ENCODE measurements at places on chromosomes 5 and 9.
A peak's percentile ranks its signal among the peaks of the same experiment; 100 is the strongest.

DNA sequence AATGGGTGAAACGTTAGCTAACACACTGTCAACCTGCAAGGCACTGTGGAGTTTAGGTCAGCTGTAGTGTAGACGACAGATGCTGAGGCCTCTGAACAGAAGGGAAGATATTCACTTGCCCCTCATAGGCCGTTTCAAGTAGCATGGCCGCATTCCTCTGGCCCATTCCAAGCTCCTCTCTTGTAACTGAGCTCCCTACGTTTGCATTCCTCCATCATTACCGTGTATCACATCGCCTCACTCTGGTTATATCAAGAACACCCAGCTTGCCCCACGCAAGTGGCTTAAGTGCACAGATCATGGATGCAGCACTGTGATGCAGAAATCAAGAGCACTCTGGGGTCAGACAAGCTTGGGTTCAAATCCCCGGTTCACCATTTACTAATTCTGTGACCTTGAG, 43.3 kb downstream of the PRELID2 start:
- DNase-seq = no peak

GRCh38 chr9:95284162-95285080, 33.1 kb downstream of the FANCC start:
- DNase-seq = no peak

GRCh38 chr5:87010736-87011135, 256.9 kb upstream of the RASA1 start:
- DNase-seq = no peak

- peak; percentile 3 for DNase-seq
Measured at GRCh38 chr5:114101153-114101552, 260.7 kb upstream of the KCNN2 start.

- DNase-seq = no peak
Measured at GRCh38 chr5:89041976-89042375, 159.0 kb upstream of the MEF2C start.

- no peak for DNase-seq
Measured at GRCh38 chr5:34657274-34657921, 1.3 kb downstream of the RAI14 start.

DNA sequence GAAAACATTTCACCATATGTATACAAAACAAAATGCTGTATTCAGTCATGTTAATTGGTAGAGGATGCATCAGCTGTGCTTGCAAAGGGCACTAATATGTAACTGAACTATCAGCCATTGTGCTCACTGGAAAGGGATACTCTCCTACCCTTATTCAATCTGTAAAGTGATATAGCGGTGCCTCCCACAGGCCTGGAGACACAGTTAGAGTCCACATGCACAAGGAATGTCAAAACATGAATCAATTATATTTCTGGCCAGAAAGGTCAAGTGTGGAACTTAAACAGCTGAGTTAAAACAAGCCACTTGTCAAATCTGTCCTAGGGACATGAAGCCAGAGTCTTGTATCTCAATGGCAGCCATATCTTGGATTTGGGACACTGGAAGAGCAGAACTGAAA, 71.2 kb upstream of the IZUMO3 start:
- DNase-seq = no peak

GRCh38 chr9:116939614-116940013, 252.5 kb downstream of the TRIM32 start:
- DNase-seq = no peak

GRCh38 chr9:131651599-131651998, 88.3 kb downstream of the RAPGEF1 start:
- peak; percentile 86 for DNase-seq

DNA sequence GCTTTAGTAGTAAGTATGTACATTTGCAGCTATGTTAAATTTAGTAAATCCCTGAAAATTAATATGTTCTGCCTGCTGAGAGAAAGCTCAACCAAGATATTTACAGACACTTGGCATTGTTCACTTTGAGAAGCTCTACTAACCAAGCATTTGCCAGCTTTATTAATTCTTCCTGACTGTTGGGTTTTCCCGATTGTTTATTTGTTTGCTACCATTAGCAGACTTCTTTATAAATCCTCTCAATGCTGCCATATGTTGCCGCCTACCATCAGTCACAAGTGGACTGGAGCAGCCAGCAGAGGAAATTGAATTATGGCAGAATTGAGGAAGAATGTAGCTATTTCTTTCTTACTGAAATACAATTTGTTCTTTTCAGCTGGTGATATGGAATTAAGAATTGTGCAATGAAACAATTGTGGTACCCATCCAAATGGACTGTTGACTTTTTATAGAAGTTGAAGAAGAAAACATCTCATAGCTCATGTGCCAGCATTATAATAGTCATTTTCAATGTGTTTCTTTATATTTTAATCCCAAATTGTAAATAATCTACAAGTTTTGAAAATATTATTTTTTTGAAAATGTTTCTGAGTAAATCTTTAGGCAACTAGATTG, 588.7 kb upstream of the CDH6 start:
- DNase-seq = no peak

GRCh38 chr5:18605186-18605585, 970.9 kb downstream of the TAF11L14 start:
- DNase-seq = no peak

DNA sequence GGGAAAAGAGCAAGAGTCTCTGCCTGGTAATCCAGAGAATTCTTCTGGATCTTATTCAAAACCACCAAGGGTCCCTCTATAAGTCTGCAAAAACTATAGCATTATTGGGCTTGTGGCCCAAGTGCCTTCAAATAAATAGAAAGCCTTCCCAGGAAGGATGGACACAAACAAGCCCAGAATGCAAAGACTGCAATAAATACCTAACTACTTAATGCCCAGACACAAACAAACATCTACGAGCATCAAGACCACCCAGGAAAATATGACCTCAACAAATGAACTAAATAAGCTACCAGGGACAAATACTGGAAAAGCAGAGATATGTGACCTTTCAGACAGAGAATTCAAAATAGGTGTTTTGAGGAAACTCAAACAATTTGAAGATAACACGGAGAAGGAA, 355.8 kb upstream of the GRAMD2B start:
- DNase-seq = no peak

- DNase-seq = no peak
Measured at GRCh38 chr5:28216939-28217360, 1178.6 kb upstream of the CDH9 start.

- no peak for DNase-seq
Measured at GRCh38 chr5:6727231-6727630, 14.0 kb downstream of the TENT4A start.

GRCh38 chr5:142545650-142546322, 140.1 kb downstream of the FGF1 start:
- peak; percentile 24 for DNase-seq

GRCh38 chr5:119453040-119453373, 710 bp downstream of the HSD17B4 start:
- DNase-seq = no peak

DNA sequence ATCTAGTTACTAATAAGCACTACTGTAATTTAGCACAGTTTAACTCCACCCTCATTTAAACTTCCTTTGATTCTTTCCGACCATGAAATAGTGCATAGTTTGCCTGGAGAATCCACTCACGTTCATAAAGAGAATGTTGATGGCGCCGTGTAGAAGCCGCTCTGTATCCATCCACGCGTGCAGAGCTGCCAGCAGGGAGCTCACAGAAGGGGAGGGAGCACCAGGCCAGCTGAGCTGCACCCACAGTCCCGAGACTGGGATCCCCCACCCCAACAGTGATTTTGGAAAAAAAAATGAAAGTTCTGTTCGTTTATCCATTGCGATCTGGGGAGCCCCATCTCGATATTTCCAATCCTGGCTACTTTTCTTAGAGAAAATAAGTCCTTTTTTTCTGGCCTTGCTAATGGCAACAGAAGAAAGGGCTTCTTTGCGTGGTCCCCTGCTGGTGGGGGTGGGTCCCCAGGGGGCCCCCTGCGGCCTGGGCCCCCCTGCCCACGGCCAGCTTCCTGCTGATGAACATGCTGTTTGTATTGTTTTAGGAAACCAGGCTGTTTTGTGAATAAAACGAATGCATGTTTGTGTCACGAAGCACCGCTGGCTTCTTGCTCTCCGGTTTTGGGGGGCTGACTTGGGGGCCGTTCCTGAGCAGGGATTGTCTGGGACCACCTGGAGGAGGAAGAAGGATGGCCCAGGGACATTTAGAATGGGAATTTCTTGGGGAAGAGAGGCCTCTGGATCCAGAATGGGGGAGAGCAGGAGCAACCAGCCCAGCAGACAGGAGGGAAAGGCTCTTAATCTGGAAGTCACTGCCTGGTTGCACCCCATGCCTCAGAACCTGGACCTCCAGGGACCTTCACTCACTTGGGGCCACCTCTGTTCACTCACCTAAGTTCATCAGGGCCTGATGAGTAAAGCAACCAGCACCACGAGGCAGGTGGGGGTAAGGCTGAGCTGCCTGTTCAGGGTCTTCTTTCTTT, 35.4 kb downstream of the CXXC5 start:
- DNase-seq = no peak

- DNase-seq = no peak
Measured at GRCh38 chr5:141245250-141245717, at the start of gene PCDHB15. TSS of gene PCDHB15 (plus strand) at chr5:141245395. CDS start at chr5:141245579, 184 bp downstream.

DNA sequence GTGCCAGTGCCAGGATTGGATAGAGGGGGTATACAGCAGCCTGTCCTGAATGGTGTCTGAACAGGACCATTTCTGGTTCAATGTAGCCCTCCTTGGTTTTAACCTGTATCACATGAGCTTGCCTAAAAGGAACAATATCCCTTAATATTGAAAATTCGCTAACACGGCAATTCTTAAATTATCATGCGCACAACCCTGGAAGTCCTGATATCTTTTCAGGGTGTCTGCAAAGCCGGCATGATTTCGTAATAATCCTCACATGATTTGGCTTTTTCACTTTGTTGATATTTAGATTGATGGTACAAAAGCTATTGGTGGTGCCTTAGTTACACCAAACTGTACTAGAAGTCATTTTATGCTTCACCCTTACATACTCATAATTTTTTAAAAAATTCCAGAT, 53.2 kb downstream of the PCSK1 start:
- no peak for DNase-seq

- no peak for DNase-seq
Measured at GRCh38 chr5:152403046-152403445, 2.0 kb downstream of the NMUR2 start.

- DNase-seq = no peak
Measured at GRCh38 chr9:132806723-132807421, 71.2 kb downstream of the AK8 start.

DNA sequence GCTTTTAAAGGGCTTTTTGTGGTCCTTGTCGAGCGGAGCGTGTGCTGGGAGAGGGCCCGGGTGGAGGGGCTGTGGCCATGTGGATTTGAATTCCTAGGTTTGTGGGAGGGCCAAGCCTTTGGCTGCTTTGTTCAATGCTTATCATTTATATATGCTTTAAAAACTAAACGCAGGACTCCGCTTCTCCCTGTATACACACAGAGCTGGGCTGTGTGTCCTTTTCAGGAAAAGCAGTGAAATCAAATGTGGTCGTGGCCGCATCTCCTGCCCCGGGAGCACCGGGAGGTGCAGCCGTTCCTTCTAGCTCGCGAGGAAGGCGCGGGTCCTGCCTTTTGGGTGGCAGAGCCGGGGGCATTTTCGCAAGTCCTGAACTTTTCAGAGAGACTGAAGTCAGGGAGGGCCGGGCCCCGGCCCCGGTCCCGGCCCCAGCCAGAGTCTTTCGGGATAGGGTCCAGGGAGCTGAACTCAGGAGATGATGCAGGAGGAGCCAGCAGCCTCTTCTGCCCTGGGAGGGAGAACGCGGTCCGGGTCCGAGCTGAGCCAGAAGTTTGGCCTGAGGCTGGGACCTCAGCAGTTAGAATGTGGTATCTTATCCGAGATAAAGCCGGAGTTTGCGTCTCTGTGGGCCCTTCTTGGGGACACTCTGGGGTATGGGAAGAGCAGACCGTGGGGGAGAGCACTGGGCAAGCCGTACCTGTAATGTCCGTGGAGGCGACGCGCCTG, 158.8 kb downstream of the C9orf152 start:
- peak; percentile 32 for DNase-seq

GRCh38 chr9:85258823-85259370, 482.9 kb downstream of the AGTPBP1 start:
- DNase-seq = no peak

- no peak for DNase-seq
Measured at GRCh38 chr5:113331209-113331551, 103.6 kb downstream of the TSSK1B start.

DNA sequence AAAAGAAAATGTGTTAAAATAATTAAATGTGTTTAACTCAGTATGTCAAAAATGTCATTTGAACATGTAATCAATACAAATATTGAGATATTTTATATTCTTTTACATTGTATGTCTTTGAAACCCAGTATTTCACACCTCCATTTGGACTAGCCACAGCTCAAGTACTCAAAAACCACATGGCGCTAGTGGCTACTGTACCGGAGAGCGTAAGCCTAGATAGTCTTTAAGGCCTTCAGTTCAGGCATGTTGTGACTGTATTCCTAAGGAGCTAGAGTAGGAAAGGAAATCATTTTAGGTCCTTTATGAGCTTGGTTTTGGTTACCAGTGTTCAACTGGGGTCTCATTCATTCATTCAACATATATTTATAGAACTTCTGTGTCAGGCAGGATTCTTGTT, 12.8 kb downstream of the FBXW2 start:
- DNase-seq = no peak

- no peak for DNase-seq
Measured at GRCh38 chr5:109170629-109171350, 239.0 kb downstream of the PJA2 start.

GRCh38 chr9:70494221-70494620, 79.8 kb upstream of the KLF9 start:
- peak; percentile 29 for DNase-seq

DNA sequence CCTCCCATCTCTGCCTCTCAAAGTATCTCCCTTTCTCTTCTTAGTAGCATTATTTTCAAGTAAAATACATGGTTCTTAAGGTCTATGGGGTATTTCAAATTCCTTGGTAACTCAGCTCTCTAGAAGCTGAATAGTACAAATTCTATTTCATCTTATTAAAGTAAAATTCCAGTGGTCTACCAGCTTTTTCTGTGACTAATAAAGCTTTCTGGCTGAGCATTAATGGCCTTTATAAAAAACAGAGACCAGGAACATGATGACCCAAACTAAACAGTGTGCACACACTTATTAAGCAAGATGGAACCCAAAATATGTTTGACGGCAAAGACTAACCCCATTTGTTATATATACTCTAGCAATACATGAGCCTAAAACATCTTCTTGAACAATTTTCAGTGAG, 142.6 kb downstream of the OR2K2 start:
- DNase-seq = no peak

- DNase-seq = no peak
Measured at GRCh38 chr9:115946530-115946929, 207.1 kb upstream of the PAPPA start.

- no peak for DNase-seq
Measured at GRCh38 chr5:6365142-6365976, 13.0 kb downstream of the MED10 start.

GRCh38 chr5:140118302-140118936, 4.5 kb downstream of the PURA start:
- DNase-seq = no peak

GRCh38 chr9:128148509-128149000, 698 bp upstream of the LCN2 start:
- no peak for DNase-seq

GRCh38 chr9:79598562-79599345, 27.0 kb downstream of the TLE4 start:
- no peak for DNase-seq
